Left ventricle myocardium inferior (tissue), 1 donor: ENCODE measurements at places on chromosomes 6 and 20.

- no peak for DNase-seq
Measured at GRCh38 chr20:43549416-43550065, 9.3 kb upstream of the SGK2 start.

- DNase-seq, result no peak
Measured at GRCh38 chr20:955111-955510, 39.0 kb upstream of the ANGPT4 start.

- DNase-seq, result no peak
Measured at GRCh38 chr6:142845143-142845571, 99.8 kb downstream of the HIVEP2 start.

- no peak for DNase-seq
Measured at GRCh38 chr20:21090721-21091120, 15.4 kb downstream of the LINC00237 start.

DNA sequence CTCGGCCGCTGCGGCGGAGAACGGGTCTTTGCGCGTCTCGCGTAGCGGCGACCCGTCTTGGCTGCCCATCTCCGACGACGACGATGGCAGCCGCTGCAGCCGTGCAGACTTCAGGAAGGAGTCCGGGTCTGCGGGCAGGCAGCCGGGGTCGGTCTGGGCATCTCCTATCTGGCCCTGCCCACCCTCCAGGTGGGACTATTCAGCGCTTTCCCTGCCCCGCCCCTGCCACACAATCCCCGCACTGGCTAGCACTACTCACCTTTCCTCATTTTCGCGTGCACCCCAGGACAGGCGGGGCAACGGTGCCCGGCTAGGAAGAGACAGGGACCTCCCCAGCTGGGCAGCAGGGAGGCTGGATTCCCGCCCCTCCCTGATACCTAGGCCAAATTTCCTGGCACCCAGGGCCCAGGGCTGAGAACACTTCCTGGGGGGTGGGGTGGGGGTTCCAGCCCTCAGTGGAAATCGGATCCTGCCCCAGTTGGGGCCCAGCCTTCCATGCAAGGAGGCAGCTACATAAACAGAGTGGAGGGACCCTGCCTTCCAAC lies 9.2 kb downstream of the GGT7 start:
- DNase-seq, result no peak

- peak; percentile 33 for DNase-seq
Measured at GRCh38 chr20:39910536-39910935, 778.5 kb downstream of the MAFB start.

- no peak for DNase-seq
Measured at GRCh38 chr6:125170376-125170775, 16.8 kb downstream of the TPD52L1 start.

GRCh38 chr6:53333439-53334408 lies 15.0 kb downstream of the ELOVL5 start:
- DNase-seq, result no peak

DNA sequence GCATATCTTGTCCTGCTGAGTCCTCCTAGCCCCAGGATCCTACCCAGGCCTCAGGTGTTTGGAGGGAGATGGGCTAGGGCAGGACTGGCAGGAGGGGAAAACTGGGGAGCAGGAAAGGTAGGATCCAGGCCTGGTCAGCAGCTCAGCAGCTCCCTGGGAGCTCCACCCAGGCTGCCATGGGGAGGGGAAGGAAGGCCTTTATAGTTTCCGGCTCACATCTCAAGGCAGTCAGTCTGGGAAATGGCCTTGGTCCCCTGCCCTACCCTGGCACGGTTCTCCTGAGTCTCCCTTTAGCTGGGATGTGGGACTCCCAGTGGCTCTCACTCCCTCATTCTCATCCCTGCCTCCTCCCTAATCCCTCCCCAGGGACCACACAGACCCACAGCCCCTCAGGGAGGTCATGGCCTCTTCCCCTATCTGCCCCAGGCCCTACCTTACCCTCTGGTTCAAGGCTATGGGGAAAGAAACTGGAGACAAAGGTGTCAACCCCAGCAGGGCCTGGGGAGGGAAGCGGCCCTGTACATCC lies 1.6 kb downstream of the SLC44A4 start:
- no peak for DNase-seq

GRCh38 chr20:12287575-12287974 lies 369.9 kb downstream of the BTBD3 start:
- no peak for DNase-seq

DNA sequence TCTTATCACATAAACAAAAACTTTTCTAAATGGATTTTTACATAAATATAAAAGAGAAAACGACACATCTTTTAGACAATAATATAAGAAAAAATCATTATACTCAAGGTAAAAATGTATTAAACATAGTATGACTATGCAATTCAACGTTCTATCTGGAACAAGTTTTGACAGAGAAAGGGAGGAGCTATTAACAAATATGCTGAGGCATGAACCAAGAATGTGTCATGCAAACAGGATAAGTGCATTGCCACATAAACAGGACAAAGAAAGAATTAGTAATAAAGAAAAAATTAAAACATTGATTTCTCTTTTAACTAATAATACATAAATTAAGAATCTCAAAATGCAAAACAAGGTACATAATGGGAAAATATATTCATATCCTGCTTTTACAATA lies 1353.4 kb upstream of the GJE1 start:
- no peak for DNase-seq

- no peak for DNase-seq
Measured at GRCh38 chr20:36133821-36134220, 20.7 kb upstream of the EPB41L1 start.

DNA sequence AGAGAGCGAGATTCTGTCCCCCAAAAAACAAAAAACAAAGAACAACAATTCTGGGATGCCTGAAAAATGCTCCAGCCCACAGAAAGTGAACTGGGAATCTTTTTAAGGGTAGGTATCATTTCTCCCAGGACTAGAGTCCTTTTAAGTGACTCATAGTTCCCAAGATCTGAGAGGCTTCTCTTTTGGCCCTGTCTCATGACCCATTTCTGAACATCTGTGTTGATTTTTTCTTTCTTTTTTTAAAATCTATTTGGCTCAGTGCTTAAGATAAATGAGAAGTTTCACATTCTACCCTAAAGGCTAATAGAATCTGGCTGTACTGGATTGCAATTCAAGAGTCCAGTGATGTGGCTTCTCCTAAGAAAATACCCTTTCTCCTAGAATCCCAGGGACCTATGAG lies 217.6 kb upstream of the FOXQ1 start:
- DNase-seq, result no peak

DNA sequence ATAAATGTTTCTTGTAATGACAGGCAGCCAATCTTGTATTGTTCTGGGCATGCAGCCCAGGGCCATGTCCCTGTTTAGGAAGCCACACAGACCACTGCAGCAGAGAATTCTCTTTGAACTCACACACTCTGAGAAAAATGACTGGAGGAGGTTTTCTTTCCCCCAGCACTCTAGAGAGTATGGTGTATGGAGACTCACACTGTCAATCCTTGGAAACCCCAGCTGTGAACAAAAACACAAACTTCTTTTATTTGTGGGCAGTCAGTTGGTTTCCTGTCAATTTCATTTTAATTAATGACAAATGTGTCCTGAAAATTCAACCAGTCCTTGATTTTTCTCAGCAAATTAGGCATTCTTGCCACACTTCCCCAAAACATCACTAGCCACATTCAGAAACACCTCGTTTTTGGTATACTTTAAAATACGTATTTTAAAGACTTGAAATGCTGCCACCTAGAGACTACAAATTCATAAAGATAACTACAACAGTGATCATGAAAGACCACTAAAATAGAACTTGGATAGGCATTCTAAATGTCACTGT lies 52.9 kb upstream of the UFL1 start:
- DNase-seq, result no peak

DNA sequence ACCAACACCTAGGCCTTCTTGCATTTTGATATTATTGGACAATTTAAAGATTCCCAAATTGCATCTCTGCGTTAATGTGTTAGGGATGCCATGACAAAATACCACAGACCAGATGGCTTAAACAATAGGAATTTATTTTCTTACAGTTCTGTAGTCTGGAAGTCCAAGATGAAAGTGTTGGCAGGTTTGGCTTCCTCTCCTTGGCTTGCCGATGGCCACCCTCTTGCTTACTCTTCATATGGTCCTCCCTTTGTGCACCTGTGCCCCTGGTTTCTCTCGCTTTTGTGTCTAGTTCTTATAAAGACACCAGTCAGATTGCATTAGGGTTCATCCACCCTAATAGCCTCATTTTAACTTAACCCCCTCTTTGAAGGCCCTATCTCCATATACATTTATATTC lies 842.4 kb upstream of the FLRT3 start:
- DNase-seq, result no peak

- DNase-seq, result no peak
Measured at GRCh38 chr6:166075186-166075585, 92.5 kb downstream of the TBXT start.

DNA sequence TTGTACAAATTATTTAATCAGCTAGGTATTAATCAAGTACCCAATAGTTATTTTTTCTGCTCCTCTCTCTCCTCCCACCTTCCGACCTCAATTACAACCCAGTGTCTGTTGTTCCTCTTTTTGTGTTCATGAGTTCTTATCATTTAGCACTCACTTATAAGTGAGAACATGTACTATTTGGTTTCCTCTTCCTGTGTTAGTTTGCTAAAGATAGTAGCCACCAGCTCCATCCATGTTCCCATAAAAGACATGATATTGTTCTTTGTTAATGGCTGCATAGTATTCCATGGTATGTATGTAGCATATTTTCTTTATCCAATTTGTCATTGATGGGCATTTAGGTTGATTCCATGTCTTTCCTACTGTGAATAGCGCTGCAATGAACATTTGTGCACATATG lies 652.8 kb upstream of the CITED2 start:
- DNase-seq, result no peak
